ENCODE measurements at places on chromosomes 11 and 22.

DNA sequence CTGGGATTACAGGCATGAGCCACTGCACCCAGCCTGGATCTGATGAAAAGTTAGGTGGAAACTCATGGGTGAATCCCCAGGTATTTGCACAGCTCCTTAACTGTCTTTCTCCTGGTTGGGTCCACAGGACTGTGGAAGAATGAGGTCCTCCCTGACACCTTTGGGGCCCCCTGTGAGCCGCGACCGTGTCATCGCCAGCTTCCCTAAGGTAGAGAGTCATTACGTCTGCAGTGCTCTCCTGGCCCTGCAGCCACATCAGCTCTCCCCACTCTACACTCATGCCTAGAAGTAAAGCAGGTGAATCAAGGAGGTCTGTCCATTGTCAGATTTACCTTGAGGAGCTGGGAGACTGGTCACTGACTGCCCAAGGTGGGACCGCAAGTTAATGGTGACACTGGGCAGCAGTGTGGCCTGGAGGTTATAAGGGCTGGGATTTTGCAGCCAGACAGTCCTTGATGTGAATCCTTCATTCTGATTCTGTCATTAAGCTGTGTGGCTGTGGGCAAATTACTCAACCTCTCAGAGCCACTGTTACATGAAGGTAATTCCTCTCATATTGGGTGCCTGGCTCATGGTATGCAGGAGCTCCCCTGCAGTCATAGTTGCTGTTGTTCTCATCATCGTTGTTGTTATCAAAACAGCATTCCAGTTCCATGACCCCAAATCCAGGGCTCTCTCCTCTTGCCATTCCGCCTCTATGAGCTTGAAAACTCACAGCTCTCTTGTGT is 1.4 kb downstream of the RAB36 start:
- no peak for DNase-seq

- DNase-seq = no peak
Measured at GRCh38 chr22:48356731-48357130, 1470.9 kb downstream of the BRD1 start.

- DNase-seq = no peak
Measured at GRCh38 chr22:19122752-19123492, 710 bp upstream of the DGCR2 start.

GRCh38 chr11:33185756-33186155 is 24.5 kb upstream of the CSTF3 start:
- no peak for DNase-seq

DNA sequence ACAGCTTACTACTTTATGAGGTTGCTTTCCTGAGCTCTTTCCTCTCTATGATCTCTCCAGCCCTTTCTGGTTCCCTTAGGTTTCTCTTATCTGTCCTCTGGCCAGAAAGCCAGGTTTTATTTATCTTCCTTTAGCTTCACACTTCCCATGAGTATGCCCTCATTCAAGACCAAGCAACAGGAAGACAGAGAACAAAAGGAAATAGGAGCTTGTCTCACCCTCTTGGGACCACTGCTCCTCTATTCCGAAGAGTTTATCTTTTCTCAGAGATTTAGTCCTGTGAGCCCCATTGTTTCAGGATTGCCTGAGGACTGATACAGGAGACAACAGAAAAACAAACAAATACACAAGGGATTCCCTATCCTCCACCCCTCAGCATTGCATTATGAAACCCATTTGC is 62.4 kb upstream of the CCDC179 start:
- no peak for DNase-seq

DNA sequence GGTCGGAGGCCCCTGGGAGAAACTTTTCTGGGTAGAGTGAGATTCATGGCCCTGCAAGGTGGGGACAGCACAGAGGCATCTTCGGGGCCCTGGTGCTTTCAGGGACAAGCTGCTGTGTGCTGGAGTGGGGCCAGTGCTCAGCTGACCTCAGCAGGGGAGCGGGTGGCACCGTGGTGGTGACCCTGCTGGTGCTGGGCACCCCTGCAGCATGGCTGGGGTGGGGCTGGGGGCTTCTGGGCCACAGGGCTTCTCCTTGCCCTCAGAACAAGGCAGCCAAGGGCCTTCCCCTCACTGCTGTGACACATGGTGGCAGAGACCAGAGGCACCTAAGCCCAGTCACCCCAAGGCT is 24.9 kb upstream of the GNB1L start:
- no peak for DNase-seq

DNA sequence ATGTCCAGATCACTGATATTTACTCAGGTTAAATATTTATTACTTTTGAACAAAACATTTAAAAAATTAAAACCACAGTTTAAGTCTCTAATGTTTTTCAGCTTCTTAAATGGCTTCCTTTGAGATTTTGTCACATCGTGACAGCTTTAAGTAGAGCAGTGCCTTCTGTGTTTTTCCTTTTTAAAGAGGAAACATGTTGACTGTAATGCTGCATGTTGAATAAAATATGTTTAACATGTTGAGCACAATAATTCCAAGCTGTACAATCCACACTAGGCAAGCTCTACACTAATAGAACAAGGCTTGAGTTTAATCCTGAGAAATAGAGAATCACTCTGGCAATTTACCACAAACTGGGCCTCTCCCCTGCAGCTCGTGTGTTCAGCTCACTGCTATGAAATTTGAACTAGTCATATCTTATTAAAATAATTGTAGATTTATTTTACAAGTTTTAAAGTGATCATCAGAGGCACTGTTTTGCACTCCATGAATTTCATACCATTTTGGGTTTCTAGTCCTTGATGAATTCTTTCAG is 368.3 kb downstream of the SOX6 start:
- no peak for DNase-seq

DNA sequence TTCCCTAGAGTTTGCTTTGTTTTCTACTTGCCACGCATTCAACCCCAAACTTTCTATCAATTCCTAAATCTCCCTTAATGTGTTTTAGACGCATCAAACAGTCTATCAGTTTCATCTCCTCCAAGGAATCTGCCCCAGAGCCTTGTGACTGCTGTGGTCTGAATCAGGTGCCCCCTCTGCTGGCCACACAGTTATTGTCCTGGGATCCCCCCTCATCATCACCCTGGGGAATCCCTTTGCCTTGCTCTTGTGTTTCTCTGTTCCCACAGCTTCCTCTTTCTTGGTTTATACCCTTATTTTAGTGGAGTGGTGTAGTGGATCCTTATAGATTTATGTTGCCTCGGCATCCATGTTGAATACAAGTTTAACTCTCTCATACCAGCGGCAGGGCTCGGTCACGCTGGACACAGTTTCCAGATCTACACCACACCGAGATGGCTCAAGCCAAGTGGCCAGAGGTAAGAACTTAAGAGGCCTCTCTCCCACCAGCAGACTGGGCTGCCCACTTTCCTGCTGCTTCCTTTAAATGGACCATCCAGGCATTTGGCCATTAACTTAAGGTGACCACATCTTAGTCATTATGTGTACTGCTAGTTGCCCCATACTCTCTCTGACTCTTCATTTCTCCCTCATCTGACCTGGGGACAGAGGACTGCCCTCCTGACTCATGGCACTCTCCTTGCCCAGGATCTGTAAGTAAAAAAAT is 8.2 kb downstream of the UPB1 start:
- peak; percentile 59 for DNase-seq

GRCh38 chr22:50705219-50705691 is 32.6 kb downstream of the SHANK3 start:
- no peak for DNase-seq

GRCh38 chr11:105720096-105720495 is 110.2 kb downstream of the GRIA4 start:
- no peak for DNase-seq

GRCh38 chr11:116773203-116774097 is 663 bp upstream of the BUD13 start:
- DNase-seq = no peak

- DNase-seq = no peak
Measured at GRCh38 chr11:128455766-128456165, 131.6 kb downstream of the ETS1 start.

GRCh38 chr11:134939031-134939430 is 527.0 kb upstream of the B3GAT1 start:
- no peak for DNase-seq

GRCh38 chr11:117733316-117733715 is 63.7 kb downstream of the DSCAML1 start:
- DNase-seq = no peak

DNA sequence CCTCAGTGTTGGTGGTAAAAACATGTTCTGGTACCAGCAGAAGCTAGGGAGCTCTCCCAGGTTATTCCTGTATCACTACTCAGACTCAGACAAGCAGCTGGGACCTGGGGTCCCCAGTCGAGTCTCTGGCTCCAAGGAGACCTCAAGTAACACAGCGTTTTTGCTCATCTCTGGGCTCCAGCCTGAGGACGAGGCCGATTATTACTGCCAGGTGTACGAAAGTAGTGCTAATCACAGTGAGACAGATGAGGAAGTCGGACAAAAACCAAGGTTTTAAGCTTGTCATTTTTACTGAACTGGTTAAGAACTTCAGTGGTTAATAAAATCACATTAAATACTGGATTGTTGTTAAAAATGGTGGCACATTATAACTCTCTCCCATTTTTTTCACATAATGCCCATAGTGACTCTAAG is 42.6 kb upstream of the VPREB1 start:
- no peak for DNase-seq
